IPS DF 6.9 (cell line): ENCODE measurements at places on chromosomes 2 and 18.

DNA sequence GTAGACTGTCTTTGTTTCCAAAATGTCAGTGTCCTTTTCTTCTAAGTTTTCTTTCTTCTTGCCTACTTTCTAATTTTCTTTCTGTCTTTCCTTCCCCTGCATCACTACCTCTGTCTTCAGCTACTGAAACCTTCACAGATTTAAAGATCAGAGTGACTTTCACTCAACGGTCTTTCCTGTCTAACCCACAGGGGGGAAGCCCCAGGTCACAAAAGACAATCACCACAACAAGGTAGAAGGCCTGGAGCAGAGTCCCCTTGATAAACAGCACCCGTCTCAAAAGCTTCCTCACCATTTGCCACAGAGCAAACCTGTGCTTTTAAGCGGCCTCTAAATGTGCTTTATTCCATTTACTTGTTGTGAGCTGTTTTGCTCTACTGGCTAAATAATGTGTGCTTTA, 665.4 kb downstream of the BCL11A start:
- no peak for DNase-seq

GRCh38 chr2:122034344-122034743, 278.9 kb downstream of the TSN start:
- no peak for DNase-seq

GRCh38 chr2:177316756-177317155, 52.2 kb upstream of the NFE2L2 start:
- no peak for DNase-seq

- DNase-seq: no peak
These were observed 11.8 kb downstream of the G6PC2 start for GRCh38 chr2:168912901-168913369.

DNA sequence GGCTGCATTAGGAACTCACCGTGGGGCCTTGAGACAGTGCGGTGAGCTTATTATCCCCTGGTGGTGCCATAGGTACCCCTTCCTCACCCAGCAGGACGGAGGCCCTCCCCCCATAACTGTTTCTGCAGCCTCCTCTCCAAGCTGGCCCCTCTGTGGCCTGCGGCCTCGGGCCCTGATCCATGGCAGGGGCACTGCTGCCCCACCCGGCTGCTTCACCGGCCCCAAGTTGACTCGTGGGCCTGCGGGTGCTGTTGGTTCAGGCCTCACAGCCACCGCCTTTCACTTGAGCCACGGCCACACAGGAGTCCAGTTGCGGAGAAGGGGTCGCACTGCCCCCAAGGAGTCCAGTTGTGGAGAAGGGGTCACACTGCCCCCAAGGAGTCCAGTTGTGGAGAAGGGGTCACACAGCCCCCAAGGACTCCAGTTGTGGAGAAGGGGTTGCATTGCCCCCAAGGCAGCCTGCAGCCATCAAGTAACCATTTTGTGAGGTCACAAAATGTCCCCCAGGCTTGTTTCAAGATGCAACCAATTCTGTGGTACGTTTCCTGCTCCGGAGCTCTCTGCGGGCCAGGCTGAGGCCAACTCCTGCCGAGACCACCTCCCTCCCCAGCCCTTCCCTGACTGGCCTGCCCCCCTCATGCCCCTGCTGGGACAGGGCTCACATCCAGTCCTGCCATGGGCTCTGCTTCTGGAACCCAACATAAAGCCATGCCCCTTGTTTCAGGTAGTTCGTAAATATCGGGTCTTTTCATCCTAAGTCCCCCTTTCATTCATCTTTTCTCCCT, 4.6 kb downstream of the LRRFIP1 start:
- DNase-seq: no peak

GRCh38 chr2:171319164-171319810, 114.5 kb downstream of the METTL8 start:
- DNase-seq: peak; percentile 47

GRCh38 chr2:164890544-164890943, 48.9 kb upstream of the COBLL1 start:
- DNase-seq: no peak
